HepG2 (cell line): ENCODE measurements at places on chromosomes 1 and 21.

DNA sequence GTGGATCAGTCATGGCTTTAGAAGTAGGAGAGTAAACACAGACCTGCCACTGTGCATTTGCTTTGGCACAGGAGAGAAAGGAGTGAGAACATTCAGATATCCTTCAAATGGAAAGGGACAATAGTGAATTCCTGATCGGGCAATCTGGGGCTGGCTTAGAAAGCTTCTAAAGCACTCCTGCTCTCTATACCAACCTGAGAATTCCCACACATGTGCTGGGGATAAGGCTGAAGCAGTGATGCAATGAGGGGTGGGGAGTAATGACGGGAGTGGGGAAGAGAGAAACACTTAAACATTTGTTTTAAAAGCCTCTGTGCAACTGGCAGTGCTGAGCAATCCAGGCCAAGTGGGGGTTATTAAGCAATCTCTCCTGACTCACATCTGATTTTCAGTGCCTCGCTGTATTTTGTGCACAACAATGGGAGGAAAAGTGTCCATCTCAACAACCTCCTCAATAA lies 108.8 kb downstream of the KIAA0319L start:
- peak; percentile 39 for DNase-seq
- peaks cover 20% of the 10 kb centered on the region for H3K36me3 ChIP-seq
- H3K27me3 ChIP-seq, result no peaks in the 10 kb centered on the region
- H3K27ac ChIP-seq, result no peak overlapping the region
- peaks cover 27% of the 10 kb centered on the region for H3K4me1 ChIP-seq
- H3K4me3 ChIP-seq, result no peak overlapping the region

- no peak for DNase-seq
- no peak overlapping the region for H3K4me3 ChIP-seq
- no peaks in the 10 kb centered on the region for H3K36me3 ChIP-seq
- no peaks in the 10 kb centered on the region for H3K27me3 ChIP-seq
Observed at GRCh38 chr21:20215959-20216358, 782.2 kb upstream of the NCAM2 start.

- no peaks in the 10 kb centered on the region for H3K36me3 ChIP-seq
- DNase-seq, result no peak
Observed at GRCh38 chr1:152964536-152964935, 5.9 kb upstream of the SPRR4 start.

- H3K36me3 ChIP-seq, result no peaks in the 10 kb centered on the region; the same call in 1 of the 2 replicates
- peak; percentile 29 for DNase-seq
- no peak overlapping the region for H3K27ac ChIP-seq
- H3K4me1 ChIP-seq, result peaks cover 39% of the 10 kb centered on the region
Observed at GRCh38 chr21:42669041-42669440, 15.6 kb downstream of the PDE9A start.

DNA sequence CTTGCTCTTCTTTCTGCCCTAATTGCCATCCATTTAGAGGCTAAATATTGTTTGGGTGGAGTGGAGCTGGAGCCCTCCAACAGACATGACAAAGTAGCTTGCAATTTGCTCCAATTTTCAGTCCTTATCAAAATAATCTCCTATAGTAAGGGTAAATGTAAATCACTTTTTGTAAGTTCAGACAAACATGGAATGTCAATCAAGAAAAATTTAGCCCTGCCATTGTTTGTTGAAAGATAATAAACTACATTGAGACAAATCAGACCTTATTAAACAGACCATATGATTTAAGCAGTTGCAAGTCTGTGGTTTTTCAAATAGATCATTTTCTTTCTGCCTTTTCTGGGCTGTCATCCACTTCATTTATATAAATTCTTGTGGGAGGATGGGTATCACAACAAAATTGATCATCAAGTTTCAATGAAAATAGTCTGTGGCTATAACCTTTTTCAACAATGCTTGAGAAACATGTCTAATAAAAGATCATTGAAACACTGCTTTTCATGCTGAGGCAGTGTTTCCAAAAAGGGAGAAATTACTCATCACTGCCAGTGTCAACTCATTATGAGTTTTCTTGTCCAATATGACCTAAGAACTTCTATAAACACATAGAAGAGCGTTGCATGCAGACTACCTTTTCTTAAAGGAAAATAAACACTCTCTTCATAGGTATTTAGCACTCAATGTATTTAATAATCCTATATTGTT lies 1152.0 kb upstream of the B3GALT2 start:
- no peaks in the 10 kb centered on the region for H3K36me3 ChIP-seq
- DNase-seq, result no peak
- H3K4me1 ChIP-seq, result no peaks in the 10 kb centered on the region

- H3K36me3 ChIP-seq, result no peaks in the 10 kb centered on the region
- no peaks in the 10 kb centered on the region for H3K27me3 ChIP-seq
- H3K4me1 ChIP-seq, result peaks cover 37% of the 10 kb centered on the region
- H3K27ac ChIP-seq, result no peak overlapping the region
- DNase-seq, result no peak
Observed at GRCh38 chr1:231844986-231845502, 218.5 kb downstream of the DISC1 start.

- no peak overlapping the region for H3K4me3 ChIP-seq
- DNase-seq, result no peak
- H3K4me1 ChIP-seq, result peaks cover 11% of the 10 kb centered on the region
- H3K27me3 ChIP-seq, result peaks cover 16% of the 10 kb centered on the region; the same call in 1 of the 3 replicates
- no peak overlapping the region for H3K27ac ChIP-seq
Observed at GRCh38 chr1:53341961-53342707, 14.3 kb upstream of the LRP8 start.

DNA sequence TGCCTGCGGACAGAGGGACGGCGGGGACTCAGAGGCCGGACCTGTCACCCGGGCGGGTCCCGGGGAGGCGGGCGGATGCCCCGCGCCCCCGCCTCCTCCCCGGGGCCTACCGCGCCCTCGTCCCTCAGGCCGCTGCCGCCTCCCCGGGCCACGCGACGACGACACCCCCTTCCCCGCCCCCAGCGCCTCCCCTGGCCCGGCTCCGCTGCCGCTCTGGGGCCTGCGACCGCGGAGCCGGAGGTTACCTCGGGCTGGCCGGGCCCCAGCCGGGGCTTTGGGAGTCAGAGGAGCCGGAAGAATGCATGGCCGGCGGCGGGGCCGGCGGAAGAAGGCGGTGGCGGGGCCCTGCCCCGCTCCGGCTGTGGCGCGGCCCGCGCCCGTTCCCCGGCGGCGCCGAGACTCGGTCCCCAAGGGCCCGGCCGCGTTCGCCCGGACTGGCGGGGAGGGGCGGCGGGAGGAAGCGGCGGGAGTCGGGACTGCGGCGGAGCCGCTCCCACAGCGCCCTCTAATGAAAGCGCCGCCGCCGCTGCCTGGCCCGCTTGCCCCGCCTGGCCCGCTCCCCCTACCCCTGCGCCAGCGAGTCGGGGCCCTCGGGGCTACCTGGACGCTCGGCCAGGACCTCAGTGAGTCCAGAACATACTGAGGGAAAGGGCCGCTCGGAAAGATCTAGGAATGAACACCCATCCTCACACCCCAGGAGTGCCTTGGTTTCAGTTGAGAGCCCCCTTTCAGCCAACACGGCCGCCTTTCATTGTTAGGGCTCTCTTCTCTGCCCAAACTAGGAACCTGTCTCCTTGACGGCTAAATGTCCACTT lies at the start of gene LPGAT1:
TSS of gene LPGAT1 (minus strand) at position 436 of the 815 bp plus-strand sequence. CDS start 1,467 bp downstream, outside the sequence.
- peaks cover 27% of the 10 kb centered on the region for H3K4me1 ChIP-seq
- H3K4me3 ChIP-seq, result peak within 1 kb of the TSS; percentile 82
- H3K27ac ChIP-seq, result peak within 1 kb of the TSS; percentile 74
- 0 out of 3 replicates have a peak, but pooled peaks cover 4% of the 10 kb centered on the region for H3K36me3 ChIP-seq

- no peak overlapping the region for H3K4me3 ChIP-seq
- H3K4me1 ChIP-seq, result no peaks in the 10 kb centered on the region
- no peak for DNase-seq
- H3K27me3 ChIP-seq, result no peaks in the 10 kb centered on the region
Observed at GRCh38 chr1:75345538-75346292, 211.5 kb downstream of the LHX8 start.

GRCh38 chr1:67427947-67428346 lies 2.3 kb downstream of the SERBP1 start:
- no peaks in the 10 kb centered on the region; the same call in 2 of the 3 replicates for H3K27me3 ChIP-seq
- H3K27ac ChIP-seq, result peak overlapping the region; percentile 93
- peak overlapping the region; percentile 74 for H3K4me3 ChIP-seq
- no peak for DNase-seq
- peaks cover 32% of the 10 kb centered on the region for H3K36me3 ChIP-seq

DNA sequence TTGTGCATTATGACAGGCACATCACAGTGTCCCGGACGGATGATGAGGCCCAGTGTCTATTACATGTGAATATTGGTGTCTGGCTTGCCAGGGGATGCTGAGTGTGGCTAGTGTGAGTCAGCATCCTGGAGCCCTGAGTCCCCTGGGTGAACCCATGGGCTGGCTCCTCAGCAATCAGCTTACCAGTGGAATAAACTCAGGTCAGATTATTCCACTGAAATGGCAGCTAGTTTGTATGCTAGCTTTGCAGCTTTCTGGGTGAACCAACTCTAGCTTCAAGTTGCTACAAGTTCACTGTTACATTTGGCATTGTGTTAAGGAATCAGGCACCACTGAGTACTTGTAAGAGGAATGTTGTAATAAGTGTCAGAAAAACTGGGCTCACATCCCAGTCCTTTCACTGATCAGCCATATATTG lies 23.9 kb upstream of the RPTN start:
- no peak for DNase-seq
- no peaks in the 10 kb centered on the region for H3K4me1 ChIP-seq
- H3K27ac ChIP-seq, result no peak overlapping the region
- no peak overlapping the region for H3K4me3 ChIP-seq
- no peaks in the 10 kb centered on the region for H3K36me3 ChIP-seq

- H3K36me3 ChIP-seq, result peaks cover 24% of the 10 kb centered on the region
- no peaks in the 10 kb centered on the region; the same call in 2 of the 3 replicates for H3K27me3 ChIP-seq
- H3K4me1 ChIP-seq, result peaks cover 57% of the 10 kb centered on the region
- no peak overlapping the region for H3K27ac ChIP-seq
- H3K4me3 ChIP-seq, result no peak overlapping the region
Observed at GRCh38 chr21:46284077-46284644, 1.2 kb downstream of the MCM3AP start.

DNA sequence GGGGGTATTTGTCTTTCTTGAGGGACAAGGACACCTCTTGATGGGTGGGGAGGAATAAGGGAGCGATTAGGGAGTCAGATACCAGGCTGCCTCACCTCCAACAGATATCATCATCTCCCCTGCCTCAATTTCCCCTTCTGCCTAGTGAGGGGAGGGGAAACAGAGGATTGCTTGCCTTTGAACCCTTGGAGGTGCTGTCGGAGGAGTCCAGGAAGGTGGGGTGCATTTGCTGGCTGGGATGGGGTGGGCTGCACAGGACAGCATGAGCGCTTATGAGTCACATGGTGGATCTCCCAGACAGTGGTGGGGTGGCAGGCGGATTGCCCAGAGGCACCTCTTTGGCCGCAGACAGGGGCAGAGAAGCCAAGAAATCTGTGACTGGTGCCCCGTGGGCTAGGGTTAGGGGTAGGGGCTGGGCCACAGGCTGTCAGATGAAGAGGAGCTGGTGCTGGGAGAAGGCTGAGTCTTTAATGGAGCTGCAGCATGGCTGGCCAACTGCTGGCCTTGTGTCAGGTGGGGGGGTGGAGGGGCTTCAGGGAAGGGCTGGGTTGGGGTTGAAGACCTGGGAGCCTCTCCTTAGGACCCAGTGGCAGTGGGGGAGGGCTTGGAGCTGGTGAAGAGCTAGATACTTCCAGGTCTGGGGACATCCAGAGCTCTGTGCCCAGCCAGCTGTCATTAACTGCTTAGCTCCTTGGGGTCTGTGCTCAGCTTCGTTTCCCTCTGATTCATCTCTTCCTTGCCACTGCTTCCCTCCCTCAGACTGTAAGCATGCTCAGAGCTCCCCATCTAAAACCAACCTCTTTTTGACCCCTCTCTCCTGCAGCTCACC lies 7.0 kb upstream of the ADORA1 start:
- H3K27me3 ChIP-seq, result peaks cover 18% of the 10 kb centered on the region; the same call in 2 of the 3 replicates
- DNase-seq, result no peak
- no peak overlapping the region for H3K27ac ChIP-seq
- H3K4me3 ChIP-seq, result no peak overlapping the region

- DNase-seq, result peak; percentile 64
- H3K27ac ChIP-seq, result peak overlapping the region; percentile 55
- no peaks in the 10 kb centered on the region for H3K36me3 ChIP-seq
- peaks cover 33% of the 10 kb centered on the region for H3K4me1 ChIP-seq
Observed at GRCh38 chr1:151147665-151148064, 1.2 kb upstream of the SEMA6C start.
